ENCODE measurements at places on chromosomes 11 and 22. TPM values are rescaled to one million over a fixed set of nuclear protein-coding genes. Genes with fewer than 3 reads are reported as not detected.

MS4A15 gene
- total RNA-seq = 8.7 TPM

GAB4 gene
- not detected for total RNA-seq

- no peak for DNase-seq
These were observed 1.4 kb upstream of the APOA5 start for GRCh38 chr11:116792869-116793771.

DNA sequence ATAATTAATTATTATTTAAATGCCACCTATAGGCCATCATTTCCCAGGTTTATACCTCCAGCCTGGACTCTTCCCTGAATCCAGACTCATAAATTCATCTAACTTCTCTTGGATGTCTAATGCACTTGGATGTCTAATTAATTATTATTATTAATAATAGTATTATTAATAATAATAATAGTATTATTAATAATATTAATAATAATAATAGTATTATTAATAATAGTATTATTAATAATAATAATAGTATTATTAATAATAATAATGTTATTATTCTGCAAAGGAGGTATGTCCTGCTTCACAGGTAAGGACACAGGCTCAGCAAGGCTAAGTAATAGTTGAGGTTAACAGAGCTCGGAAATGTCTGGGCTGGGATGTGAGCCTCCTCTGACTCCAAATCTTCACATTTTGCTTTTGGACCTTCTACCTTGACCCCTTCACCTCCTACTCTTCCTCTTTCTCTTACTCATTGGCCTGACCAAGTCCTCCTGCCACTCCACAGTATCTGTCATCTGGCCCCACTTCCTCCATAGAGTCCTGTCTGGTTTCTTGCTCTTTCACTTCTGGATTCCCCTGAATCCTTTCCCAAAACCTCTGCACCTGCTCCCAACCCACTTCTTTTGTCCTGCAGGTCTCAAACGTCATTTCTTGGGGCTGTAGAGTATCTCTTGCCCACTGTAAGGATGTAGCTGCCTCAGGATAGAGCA is 8.0 kb downstream of the RIBC2 start:
- DNase-seq = no peak

GRCh38 chr11:60973699-60974098 is 2.2 kb downstream of the CD6 start:
- no peak for DNase-seq

GRCh38 chr11:44987506-44987905 is 36.8 kb upstream of the TP53I11 start:
- DNase-seq = peak; percentile 65

GRCh38 chr11:15117751-15118150 is 3.0 kb downstream of the INSC start:
- DNase-seq = no peak

GRCh38 chr11:66970807-66971442 is 4.2 kb upstream of the C11orf86 start:
- no peak for DNase-seq

All from left lung (tissue), 14 donors.